ENCODE measurements at places on chromosomes 12 and 14.

- no peak for DNase-seq
These were observed 47.7 kb downstream of the LEMD3 start for GRCh38 chr12:65217086-65217485.

GRCh38 chr14:60094306-60094897 lies 2.7 kb downstream of the PCNX4 start:
- no peak for DNase-seq

- DNase-seq, result no peak
These were observed 43.0 kb downstream of the LRIG3 start for GRCh38 chr12:58877243-58877743.

DNA sequence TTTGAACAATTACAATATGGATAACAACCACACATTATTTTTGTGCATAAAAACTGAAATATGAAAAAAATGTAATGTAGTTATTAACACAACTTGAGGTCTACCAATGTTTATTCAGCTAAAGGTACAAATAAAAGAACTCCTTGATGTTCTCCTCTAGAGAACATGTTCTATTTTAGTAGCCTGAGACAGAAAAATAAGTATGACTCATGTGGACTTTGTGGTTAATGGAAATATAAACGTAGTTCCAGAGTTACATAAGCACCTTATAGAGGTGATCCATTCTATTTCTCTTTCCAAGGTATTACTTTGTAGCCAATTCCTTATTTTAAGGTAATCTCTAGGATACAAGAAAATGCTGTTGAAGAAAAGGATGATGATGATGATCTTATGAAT lies 25.7 kb downstream of the ALKBH1 start:
- no peak for DNase-seq

DNA sequence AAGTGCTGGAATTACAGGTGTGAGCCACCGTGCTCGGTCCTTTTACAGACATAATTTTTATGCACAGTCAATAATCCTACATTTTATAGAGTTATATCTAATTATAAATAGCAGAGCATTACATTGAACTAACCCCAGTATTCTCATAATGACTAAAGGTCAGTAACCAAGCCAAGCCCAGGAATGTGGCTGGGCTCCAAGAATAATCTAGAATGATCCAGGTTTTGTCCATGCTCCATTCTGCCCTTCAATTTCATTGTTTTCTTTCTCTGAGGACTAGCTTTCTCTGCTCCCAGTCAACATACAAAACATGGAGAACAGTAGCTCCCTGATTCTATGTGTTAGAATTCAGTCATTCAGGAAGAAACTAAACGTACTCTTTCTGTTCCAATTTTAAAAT lies 92.1 kb upstream of the KRR1 start:
- no peak for DNase-seq

GRCh38 chr12:108572166-108572790 lies 9.9 kb downstream of the ISCU start:
- no peak for DNase-seq

GRCh38 chr12:52245962-52246569 lies 13.0 kb downstream of the KRT7 start:
- DNase-seq, result no peak

GRCh38 chr12:80756875-80757274 lies 40.2 kb downstream of the MYF5 start:
- DNase-seq, result no peak

- no peak for DNase-seq
These were observed 35.2 kb downstream of the ZFP36L1 start for GRCh38 chr14:68757618-68758081.

DNA sequence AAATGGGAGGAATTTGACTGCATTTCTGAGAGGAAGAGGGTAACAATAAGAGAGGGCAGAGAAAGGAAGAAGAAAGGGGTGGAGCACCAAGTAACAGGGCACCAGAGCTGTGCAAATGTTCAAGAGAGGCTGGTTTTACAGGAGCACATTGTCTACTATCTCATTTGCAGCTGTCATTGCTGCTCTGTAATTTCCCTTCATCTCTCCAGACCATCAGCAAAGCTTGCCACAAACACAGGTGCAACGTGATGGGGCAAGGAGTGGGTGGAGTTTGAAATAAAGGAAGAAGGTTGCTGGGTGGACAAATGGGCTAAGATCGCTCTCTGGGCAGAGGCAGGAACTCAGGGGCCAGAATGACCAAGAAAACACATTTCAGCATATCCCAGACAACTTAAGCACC lies 47.9 kb upstream of the PLEKHG6 start:
- no peak for DNase-seq

DNA sequence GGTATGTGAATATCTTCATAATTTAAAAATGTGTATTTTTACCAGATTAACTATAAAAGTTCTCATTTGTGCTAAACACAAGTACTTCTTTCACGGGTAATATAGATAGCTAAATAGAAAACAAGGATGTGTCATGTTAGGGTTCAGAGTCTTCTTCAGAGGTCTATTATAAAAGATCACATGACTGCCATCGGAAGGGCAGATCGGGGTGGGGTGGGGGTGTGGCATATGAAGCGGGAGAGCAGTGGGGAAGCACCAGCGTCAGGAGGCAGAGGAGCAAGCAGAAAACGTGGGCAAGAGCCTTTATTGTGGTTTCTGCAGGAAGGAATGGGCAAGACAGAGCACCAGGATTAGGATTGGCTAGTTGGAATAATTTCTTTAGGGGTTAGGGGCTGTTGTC lies 63.7 kb upstream of the DNM1L start:
- DNase-seq, result no peak

GRCh38 chr14:92645841-92646478 lies 102.5 kb downstream of the LGMN start:
- no peak for DNase-seq

- no peak for DNase-seq
These were observed 17.3 kb downstream of the ARID4A start for GRCh38 chr14:58315606-58316005.

- no peak for DNase-seq
These were observed 210.5 kb downstream of the FOXN3 start for GRCh38 chr14:89206389-89207031.

GRCh38 chr12:110548678-110549077 lies 34.4 kb downstream of the PPTC7 start:
- DNase-seq, result no peak

- DNase-seq, result no peak
These were observed 58.0 kb upstream of the ELK3 start for GRCh38 chr12:96136161-96136560.

GRCh38 chr14:64806862-64807495 lies 72.7 kb downstream of the SPTB start:
- no peak for DNase-seq

GRCh38 chr14:69708586-69709560 lies 58.1 kb upstream of the SRSF5 start:
- no peak for DNase-seq

DNA sequence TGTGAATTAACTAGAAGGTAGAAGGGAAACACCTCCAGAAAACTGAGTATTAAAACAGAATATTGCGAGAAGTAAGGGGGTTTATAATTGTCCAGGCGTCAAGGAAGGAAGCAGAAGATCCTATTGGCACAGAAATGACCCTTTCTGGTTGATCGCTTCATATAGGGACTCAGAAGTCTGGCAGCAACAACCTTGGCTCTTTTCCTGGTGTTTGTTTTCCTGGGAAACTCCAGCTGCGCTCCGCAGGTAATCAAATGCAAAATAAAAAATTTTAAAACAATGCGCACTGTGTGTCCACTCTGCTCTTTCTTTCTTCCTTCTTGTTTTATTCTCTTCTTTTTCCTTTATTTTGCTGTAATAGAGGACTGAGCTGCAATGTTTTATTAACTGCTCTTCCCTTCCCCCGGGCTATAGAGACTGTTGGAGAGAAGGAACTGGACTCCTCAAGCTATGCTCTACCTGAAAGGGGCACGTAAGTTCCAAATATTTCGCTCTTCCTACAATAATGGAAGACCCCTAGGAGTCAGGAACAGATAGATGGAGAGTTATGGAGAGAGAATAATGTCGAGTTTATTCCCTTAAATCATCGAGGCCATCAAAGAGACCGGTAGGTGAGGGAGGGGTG lies 737 bp downstream of the SPX start:
- DNase-seq, result no peak

- DNase-seq, result no peak
These were observed 88.6 kb downstream of the MGST1 start for GRCh38 chr12:16435875-16436554.

GRCh38 chr12:75890141-75890540 lies 141.4 kb downstream of the PHLDA1 start:
- DNase-seq, result no peak

DNA sequence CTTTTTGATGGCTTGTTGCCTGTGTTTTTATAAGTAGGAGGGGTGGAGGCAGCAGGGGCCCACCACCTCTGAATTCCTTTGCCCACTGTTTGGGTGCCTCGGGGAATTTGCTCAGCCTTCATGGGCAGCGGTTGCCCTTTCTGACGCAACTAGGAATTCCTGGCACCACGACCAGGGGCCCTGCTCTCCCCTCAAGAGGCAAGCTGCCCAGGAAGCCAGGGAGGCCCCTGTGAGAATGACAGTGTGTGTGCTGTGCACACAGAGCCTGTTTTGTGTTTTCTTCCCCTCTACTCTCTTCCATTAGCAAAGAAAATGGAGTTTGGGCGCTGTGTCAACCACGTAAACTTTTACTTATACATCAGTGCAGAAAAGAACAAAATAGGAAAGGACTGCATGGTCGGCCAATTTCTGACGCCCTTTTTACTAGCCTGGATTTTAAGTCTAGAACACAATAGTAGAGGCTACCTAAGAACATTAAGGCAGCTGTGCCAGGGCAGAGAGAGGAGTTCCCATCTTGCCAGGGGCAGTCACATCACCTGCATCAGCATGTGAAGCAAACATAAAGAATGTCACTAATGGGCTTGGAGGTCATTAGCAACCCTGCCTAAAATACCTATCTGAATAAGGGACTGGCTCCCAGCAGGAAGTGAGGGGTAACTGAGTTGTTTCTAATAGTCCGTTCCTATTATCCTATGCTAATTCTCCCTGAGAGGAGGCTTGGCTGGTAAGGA lies 17.9 kb upstream of the PTGR2 start:
- no peak for DNase-seq

DNA sequence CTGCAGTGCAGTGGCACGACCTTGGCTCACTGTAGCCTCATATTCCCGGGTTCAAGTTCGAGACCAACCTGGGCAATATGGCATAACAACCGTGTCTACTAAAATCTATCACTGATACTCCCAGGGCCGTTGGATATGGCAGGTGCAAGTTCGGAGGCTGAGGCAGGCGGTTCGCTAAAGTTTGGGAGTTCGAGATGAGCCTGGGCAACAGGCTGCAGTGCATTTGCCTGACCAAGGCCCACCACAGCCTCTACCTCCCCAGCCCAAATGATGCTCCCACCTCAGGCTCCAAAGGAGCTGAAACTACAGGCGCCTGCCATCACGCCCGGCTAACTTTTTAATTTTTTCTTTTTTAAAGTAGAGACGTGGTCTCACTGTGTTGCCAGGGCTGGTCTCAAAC lies 177.1 kb upstream of the ALG10B start:
- DNase-seq, result no peak

DNA sequence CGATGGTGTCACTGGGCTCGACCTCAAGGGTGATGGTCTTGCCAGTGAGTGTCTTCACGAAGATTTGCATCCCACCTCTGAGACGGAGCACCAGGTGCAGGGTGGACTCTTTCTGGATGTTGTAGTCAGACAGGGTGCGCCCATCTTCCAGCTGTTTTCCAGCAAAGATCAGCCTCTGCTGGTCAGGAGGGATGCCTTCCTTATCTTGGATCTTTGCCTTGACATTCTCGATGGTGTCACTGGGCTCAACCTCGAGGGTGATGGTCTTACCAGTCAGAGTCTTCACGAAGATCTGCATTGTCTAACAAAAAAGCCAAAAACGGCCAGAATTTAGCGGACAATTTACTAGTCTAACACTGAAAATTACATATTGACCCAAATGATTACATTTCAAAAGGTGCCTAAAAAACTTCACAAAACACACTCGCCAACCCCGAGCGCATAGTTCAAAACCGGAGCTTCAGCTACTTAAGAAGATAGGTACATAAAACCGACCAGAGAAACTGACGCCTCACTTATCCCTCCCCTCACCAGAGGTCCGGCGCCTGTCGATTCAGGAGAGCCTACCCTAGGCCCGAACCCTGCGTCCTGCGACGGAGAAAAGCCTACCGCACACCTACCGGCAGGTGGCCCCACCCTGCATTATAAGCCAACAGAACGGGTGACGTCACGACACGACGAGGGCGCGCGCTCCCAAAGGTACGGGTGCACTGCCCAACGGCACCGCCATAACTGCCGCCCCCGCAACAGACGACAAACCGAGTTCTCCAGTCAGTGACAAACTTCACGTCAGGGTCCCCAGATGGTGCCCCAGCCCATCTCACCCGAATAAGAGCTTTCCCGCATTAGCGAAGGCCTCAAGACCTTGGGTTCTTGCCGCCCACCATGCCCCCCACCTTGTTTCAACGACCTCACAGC lies 717 bp downstream of the UBC start:
- DNase-seq, result no peak

DNA sequence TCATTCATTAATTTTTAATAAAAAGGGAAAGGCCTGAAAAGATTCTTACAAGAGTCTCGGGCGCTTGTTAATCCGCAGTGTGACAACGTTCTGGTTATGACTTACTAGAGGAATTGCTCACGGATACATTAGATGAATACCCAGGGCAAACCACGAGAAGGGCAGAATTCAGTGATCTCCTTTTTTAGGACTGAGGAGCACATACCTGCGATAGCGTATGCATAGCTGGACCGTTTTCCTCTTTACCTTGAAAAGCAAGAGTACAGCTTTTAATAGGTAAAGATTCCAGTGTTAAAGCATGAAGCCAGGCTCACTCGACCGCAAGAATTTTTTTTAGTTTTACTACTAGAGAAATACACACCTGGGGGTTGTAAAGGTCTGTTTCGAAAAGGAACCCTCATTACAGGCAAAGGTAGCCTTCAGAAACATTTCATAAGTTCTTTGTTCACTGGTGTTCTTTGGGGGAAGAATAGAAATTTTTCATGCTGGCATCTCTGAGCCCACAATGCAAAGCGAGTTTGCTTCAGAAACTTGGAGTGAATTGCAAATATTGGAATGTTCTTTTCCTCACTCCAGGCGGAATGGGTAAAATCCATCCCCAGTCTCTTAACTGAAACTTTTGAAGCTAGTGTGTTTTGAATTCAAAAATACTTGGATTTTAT lies 953 bp downstream of the MAPK1IP1L start:
- DNase-seq, result no peak

- no peak for DNase-seq
These were observed 602.8 kb downstream of the ALG10 start for GRCh38 chr12:34625116-34625515.

GRCh38 chr14:87409393-87409792 lies 583.6 kb downstream of the GALC start:
- DNase-seq, result no peak

Data from cerebellar nuclear complex (tissue), 1 donor.